ENCODE measurements at places on chromosomes 1 and 21.
A peak's percentile ranks its signal among the peaks of the same experiment; 100 is the strongest.

DNA sequence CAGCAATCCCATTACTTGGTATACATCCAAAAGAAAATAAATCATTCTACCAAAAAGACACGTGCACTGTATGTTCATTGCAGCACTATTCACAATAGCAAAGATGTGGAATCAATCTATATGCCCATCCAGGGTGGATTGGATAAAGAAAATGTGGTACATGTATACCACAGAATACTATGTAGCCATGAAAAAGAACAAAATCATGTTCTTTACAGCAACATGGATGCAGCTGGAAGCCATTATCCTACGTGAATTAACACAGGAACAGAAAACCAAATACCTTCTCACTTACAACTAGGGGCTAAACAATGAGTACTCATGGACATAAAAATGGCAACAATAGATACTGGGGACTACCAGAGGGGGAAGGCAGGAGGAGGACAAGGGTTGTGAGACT lies 147.3 kb downstream of the TIAM1 start:
- DNase-seq = no peak

- no peak for DNase-seq
Measured at GRCh38 chr1:154181944-154182343, 10.0 kb downstream of the TPM3 start.

GRCh38 chr1:153888533-153888932 lies 34.2 kb downstream of the GATAD2B start:
- DNase-seq = no peak

GRCh38 chr1:113396585-113396984 lies 6.3 kb downstream of the MAGI3 start:
- no peak for DNase-seq

DNA sequence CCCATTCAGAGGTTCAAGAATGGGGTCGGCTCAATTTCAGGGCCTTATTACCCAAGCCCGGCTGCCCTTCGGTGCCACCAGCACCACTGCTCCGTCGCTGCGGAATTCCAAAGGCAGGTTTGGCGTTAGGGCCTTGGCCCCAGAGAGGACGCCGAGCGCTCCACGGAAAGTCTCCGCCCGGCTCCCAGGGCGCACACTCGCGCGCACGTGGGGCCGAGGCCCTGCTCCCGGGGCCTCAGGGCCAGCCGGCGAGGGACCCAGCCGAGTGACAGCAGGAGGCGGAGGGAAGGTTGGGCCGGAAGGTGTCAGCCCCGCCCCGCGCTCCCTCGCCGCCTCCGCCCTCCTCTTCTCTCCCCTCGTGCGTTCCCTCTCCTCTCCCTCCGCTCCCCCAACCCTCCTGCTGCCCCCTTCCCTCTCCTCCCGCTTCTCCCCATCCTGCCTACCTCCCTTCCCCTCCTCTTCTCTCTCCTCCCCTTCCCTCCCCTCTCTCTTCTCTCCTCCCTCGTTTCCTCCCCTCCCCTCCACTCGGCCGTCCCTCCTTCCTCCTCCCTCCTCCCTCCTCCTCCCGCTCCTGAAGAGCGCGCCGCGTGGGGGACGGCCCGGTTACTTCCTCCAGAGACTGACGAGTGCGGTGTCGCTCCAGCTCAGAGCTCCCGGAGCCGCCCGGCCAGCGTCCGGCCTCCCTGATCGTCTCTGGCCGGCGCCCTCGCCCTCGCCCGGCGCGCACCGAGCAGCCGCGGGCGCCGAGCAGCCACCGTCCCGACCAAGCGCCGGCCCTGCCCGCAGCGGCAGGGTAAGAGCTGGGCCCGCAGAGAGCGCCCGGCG lies at the start of gene ETS2:
Gene ETS2, plus strand, starts transcription at position 602 of the 825 bp plus-strand sequence. CDS start 4,106 bp downstream, outside the sequence.
- peak; percentile 35 for DNase-seq

- no peak for DNase-seq
Measured at GRCh38 chr1:181152892-181153633, 64.6 kb downstream of the IER5 start.

GRCh38 chr1:227758366-227758765 lies 23.1 kb downstream of the SNAP47 start:
- DNase-seq = no peak
